ENCODE measurements at places on chromosomes 6 and 20.
A peak's percentile ranks its signal among the peaks of the same experiment; 100 is the strongest.

DNA sequence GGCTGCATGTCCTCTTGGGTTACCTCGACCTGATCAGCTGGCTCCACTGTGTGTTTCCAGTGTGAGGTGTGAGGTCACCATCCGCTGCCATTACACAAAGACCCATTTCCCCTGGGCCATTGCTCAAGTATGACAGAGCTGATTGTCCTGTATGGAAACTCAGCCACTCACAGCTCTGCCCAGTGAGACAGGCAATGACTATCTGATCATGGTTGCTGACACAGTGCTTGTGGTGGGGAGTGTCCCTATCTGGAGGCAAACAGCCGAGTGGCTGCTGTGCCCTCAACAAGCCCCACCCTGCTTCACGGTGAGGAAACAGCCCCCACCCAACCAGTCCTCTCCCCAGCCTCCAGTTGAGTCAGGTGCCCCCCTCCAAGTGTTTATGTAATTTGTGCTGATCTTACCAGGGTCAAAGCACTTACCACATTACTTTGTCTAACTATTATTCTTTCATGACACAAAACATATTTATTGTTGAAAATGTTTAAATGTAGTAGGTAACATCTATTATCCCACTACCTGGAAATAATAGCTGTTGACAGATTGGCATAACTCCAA is 11.7 kb upstream of the MAPK13 start:
- no peak for DNase-seq

GRCh38 chr20:32285082-32285620 is 7.7 kb downstream of the KIF3B start:
- no peak for DNase-seq

GRCh38 chr6:23969344-23969743 is 156.7 kb upstream of the NRSN1 start:
- DNase-seq = no peak

GRCh38 chr6:29925727-29926412 is 16.5 kb upstream of the HLA-A start:
- DNase-seq = peak; percentile 10

DNA sequence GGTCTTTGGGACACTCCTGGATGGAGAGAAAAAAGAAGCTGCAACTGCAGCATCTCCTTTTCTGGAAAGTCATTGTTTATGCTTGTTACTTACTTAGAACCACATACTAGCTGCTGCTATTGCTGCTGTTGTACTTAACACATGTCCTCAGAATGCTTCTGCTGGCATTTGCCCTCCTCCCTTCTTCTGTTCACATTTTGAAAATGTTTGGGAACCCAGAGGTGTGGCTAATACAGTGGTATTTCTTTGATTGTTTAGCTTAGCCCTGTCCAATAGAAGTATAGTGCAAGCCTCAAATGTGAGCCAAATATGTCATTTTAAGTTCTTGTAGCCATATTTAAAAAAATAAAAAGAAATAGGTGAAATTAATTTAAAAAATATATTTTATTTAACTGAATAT is 8.4 kb downstream of the DTD1 start:
- no peak for DNase-seq

DNA sequence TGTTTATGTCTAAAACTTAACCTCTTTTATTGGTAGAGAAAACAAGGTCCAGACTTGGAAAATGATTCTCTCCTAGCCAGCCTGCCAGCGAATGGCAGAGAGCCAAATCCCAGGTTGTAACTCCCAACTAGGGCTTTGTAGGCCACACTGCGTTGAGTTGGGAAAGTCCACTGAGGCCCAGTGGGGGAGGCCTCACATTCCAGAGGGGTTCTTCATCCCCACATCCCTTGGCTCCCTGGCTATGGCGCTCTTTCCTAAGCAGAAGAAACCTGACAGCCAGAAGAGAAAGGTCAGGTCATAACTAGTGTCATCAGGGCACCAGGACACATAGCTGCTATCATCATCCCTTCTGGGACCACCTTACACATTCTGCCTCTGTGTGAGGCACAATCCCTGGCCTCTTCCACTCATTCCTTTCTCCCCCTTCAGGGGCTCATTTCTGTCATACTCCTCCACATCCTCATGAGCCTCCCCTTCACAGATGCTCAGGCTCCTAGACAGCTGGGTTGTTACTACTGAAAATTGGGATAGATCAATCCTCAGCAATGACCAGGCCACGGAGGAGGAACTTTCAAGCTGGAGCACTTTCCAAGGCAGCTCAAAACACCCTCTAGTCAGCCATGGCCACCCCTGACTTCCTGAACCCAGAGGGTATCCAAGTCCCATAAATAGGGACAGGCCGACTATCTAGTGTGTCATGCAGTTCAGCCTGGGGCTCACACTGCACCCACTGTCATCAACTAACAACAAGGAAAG is 48.6 kb downstream of the TCP11 start:
- no peak for DNase-seq

- no peak for DNase-seq
Observed at GRCh38 chr6:33707771-33708170, 3.7 kb downstream of the UQCC2 start.

- DNase-seq = no peak
Observed at GRCh38 chr6:166589337-166589731, 2.9 kb upstream of the RAMACL start.

DNA sequence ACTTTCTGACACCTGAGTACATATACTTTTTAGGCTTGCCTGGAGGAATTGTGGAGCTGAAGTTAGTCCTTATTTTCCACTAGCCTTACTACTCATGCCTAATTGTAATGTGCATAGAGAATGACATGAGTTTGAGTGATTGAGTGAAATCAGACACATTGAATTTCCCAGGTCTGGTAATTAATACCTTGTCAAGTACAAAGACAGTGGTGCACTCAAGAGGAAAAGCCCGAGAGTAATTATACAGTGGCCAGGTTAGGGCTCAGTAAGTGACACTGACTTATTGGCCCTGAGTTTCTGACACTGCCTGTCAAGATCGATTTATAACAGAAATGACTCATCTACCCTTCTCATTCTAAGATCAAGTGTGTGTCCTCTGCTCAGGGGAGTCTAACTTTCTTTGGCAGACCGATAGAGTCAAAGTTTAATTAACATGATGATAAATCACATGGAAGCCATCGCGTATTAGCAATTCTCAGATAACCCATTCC is 288.3 kb downstream of the TPBG start:
- no peak for DNase-seq

GRCh38 chr6:125340175-125340835 is 38.5 kb upstream of the HDDC2 start:
- no peak for DNase-seq

- no peak for DNase-seq
Observed at GRCh38 chr6:169501128-169501527, 200.7 kb downstream of the WDR27 start.

GRCh38 chr20:60131375-60131774 is 173.2 kb downstream of the CDH26 start:
- DNase-seq = no peak

- no peak for DNase-seq
Observed at GRCh38 chr6:39453956-39454524, 131.5 kb upstream of the KCNK16 start.

DNA sequence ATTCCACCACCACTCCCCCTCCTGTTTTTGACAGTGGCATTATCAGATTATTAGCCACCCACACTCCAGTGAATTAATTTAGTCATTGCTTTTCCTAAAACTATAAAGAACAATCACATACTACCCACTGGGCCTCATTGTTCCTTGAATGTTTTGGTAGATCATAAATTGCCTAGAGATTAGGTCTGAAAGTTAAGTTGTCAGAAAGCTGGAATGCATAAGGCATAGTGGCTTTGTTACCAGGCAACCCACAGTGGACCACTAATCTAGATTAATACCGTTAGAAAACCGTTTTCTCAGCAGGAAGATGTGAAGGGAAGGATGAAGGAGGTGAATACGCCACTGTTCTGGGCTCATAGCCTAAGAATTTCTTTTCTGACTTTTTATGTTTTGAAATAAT is 75.6 kb downstream of the SAMD3 start:
- no peak for DNase-seq

DNA sequence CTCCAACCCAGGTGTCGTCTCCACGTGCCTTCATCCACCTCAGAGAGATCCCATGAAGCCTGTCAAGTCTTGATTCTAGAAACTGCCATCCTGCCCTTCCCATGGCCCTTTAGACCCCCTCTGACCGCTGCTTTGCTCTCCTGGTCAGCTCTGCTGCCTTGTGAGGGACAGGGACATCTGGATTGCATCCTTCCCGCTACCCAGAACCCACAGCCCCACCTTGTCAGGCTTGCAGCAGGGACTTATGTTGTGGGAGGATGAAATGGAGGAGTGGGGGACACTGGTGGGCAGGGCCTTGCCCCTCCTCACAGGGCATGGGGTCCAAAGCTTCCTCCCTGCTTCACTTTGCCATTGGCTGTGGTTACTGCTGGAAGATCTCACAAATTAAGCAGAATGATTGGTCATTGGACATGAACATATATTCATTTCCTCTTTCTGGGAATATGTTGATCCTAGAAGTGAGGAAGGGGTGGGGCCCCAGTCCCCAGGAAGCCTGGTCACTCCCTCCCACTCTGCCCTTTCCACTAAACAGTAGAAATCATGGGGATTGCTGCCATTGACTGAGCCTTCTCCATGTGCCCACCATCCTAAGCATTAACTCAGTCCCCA is 4.5 kb downstream of the GLP1R start:
- DNase-seq = no peak

DNA sequence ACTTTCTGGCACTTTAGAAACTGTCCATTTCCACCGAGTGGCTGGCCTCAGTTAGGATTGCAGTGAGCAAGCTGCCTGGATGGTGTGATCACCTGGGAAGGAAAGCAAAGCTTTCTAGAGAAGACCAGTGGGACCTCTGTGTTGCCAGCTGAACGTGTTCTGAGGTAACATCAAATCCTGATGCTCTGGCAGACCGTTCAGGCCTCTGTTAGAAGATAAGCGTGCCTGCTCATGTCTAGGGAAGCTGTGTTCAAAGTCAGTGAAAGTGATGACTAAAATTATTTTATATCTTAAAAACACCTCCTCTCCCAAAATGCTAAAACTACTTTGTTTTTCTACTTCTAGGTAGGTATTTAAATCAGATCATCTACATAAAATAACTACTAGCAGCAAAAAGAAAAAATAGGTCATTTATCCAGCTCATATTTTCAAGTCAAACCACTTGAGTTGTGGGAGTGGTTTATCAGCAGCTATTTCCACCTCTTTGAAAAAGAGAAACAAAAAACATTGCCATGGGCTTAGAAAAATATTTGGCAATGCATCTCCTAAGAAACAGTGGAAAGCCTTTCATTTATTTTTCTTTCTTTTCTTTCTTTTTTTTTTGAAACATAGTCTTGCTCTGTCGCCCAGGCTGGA is 54.8 kb downstream of the CEP43 start:
- DNase-seq = no peak

GRCh38 chr6:34248727-34249468 is at the start of gene SMIM29:
TSS of gene SMIM29 (minus strand) at chr6:34249006. CDS start at chr6:34247791, 1,215 bp downstream.
- peak; percentile 99 for DNase-seq

GRCh38 chr6:151096255-151096612 is 143.5 kb upstream of the AKAP12 start:
- no peak for DNase-seq
